Fibroblast of upper back skin (primary cell): ENCODE measurements at places on chromosomes 2 and 18.

DNA sequence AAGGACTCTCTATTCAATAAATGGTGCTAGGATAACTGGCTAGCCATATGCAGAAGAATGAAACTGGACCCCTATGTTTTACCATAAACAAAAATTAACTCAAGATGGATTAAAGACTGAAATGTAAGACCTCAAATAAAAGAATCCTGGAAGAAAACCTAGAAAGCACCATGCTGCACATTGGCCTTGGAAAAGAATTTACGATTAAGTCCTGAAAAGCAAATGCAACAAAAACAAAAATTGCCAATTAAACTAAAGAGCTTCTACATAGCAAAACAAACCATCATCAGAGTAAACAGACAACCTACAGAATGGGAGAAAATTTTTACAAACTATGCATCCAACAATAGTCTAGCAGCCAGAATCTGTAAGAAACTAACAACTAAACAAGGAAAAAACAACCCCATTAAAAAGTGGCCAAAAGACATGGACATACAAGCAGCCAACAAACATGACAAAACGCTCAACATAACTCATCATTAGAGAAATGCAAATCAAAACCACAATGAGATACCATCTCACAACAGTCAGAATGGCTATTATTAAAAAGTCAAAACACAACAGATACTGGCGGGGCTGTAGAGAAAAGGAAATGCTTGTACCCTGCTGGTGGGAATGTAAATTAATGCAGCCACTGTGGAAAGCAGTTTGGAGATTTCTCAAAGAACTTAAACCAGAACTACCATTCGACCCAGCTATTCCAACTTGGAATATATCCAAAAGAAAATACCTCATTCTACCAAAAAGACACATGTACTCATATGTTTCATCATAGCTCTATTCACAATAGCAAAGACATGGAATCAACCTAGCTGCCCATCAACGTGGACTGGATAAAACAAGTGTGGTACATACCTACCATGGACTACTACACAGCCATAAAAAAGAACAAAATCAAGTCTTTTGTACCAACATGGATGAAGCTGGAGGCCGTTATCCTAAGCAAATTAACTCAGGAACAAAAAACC is 30.6 kb downstream of the SEPTIN10 start:
- DNase-seq = peak; percentile 18

DNA sequence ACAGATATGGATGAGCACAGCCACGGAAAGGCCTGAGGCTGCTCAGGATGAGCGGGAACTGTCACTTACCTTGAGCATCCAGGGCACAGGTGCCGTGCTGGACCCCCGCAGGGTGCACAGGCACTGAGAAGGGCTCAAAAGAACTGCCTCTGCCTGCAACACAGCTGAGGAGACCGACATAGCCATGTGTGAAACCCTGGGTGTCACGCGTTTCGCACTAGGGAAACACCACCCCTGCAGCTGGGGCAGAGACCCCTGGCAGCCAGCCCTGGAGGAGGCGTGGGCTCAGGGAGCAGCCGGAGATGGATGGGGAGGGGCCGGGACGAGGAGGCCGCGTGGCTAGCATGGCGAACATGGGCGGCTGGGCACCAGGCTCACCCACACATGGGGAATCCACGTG is 228.9 kb downstream of the EIPR1 start:
- no peak for DNase-seq

- no peak for DNase-seq
These were observed 89.9 kb upstream of the UBXN4 start for GRCh38 chr2:135651717-135652116.

DNA sequence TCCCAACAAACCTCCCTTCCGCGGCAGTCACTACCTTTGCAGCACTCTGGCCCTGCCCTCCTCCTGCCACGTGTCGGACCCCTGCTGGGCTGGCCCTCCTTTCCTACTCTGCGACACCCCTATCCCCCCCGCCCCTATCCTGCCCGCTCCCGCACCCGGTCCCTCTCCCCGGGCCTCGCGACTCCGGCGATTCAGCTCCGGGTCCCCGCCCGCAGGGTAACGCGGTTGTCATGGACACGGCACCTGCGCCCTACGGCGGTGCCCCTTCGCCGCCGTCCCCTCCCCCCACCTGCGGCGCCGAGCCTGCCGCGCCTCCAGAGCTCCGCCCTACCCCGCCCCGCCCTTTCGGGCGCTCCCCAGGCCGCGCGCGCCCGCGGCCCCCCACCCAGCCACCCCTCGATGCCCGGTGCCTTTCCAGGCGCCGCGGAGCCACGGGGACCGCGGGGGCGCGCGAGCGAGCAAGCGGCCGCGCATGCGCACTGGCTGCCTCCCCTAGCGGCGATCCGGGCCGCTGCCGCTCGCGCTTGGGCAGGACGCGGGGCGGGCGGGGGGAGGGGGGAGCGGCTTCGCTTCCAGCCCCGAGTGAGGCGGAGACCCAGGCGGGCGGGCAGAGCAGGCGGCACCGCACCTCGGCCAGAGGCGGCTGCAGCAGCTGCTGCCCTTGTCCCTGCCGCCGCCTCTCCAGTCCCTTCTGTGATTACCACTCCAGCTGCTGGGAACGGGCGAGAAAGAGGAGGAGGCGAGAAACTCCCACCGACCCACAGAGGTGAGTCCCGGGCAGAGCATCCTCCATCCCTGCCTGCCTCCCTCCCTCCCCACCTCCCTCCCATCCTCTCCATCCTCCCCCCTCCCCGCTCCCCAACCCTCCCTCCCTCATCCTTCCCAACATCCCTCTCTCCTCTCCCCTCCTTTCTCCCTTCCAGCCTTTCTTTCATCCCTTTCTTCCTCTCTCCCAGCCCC is at the start of gene CTNNA2:
TSS of gene CTNNA2 (plus strand) at position 610 of the 960 bp plus-strand sequence.
- peak; percentile 20 for DNase-seq
